ENCODE measurements at places on chromosomes 3 and 15.

- DNase-seq, result no peak
These were observed 27.4 kb upstream of the PLA2G4E start for GRCh38 chr15:42048080-42048820.

- DNase-seq, result no peak
These were observed 8.2 kb upstream of the ITGA11 start for GRCh38 chr15:68440136-68440535.

DNA sequence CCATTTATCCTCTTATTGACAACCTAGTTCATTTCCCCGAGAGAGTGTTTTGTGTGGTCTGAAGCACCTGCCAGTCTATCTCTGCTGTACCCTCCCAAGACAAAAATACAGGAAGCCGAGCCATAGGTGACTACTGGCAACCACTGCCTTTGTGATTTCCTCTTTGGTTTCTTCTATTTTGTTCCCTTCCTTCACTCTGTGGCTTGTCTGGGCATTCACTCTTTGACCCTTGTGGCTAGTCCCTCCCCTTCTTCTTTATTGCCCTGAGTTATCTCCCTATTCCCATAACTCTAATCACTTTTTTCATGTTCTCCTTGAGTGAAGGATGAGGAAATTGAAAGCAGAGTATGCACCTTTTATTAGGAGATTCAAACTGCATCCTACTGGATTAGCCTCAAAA, at the start of gene ADGRG7:
Gene ADGRG7, plus strand, starts transcription at position 297 of the 400 bp plus-strand sequence. CDS start 256 bp downstream, outside the sequence.
- DNase-seq, result no peak

DNA sequence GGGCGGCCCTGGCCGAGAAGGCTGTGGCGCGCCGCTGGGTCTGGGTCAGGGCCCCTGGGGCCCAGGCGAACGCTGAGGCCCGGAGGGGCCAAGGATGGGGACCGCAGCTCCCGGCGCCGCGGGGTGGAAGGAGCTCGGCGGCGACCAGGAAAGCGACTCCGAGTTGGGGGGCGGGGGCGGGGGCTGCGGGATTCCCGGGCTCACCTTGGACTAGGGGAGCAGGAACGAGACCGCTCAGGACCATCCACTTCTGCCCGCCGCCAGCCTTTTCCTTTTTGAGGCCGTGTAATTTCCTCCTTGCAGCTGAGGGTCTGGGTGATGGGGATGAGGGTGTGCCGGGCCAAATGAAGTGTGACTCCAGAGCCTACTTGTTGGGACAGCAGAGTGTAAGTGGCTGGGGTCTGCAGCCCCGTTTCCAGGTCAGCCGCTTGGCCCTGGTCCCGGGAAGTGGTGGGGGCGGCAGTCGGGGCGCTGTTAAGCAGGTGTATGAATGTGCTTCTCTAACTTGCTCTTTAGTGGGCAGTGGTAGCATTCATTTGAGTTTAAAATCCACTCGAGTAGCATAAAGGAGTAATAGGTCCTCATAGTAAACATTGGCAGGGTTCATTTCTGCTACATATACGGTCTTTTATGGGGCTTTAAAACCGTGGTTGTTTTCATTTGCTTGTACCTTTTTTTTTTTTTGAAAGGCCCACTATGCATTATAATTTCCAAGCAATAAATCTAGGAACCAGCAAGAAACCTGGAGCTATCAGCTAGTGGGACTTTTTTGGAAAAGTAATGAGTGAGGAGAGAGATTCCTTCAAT, 717 bp downstream of the PXK start:
- DNase-seq, result peak; percentile 51

DNA sequence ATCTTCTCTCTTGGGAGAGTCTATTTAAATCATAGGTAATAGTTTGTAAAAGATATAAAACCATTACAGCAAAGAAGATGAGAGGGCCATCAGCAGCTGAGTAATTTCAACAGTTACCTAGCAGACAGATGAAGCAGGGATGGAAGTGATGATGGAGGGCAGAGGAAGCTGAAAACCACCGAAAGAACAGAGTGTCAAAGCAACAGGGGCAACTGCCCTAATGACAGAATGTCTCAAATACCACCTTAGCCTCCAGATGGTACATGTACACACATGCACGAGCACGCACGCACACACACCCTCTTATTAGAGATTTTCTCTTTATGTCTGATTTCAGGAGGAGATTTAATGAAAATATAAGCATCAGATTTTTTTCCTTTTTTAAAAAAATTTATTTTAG, 64.5 kb downstream of the NEDD4 start:
- no peak for DNase-seq

- peak; percentile 61 for DNase-seq
These were observed 221.1 kb upstream of the TLE3 start for GRCh38 chr15:70318594-70319465.

- no peak for DNase-seq
These were observed 833.0 kb upstream of the CADM2 start for GRCh38 chr3:84125760-84126159.

DNA sequence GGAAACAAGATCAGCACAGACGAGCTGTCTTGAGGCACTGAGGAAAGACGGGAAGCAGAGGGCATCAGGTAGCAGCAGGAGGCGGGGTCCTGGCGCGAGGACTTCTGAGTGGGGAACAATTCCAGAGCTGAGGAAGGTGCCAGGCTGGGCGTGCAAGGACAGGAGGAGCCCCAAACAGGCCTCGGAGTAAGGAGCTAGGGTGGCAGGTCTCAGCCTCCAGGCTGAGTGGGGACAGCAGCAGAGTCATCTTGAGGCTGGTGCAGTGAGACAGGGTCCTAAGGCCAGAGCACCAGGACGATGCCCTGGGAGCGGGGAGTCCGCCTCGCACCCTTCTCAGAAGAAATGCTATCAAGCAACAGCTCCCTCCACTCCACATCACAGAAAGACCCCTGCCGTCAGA, 78.4 kb downstream of the PCSK6 start:
- no peak for DNase-seq

DNA sequence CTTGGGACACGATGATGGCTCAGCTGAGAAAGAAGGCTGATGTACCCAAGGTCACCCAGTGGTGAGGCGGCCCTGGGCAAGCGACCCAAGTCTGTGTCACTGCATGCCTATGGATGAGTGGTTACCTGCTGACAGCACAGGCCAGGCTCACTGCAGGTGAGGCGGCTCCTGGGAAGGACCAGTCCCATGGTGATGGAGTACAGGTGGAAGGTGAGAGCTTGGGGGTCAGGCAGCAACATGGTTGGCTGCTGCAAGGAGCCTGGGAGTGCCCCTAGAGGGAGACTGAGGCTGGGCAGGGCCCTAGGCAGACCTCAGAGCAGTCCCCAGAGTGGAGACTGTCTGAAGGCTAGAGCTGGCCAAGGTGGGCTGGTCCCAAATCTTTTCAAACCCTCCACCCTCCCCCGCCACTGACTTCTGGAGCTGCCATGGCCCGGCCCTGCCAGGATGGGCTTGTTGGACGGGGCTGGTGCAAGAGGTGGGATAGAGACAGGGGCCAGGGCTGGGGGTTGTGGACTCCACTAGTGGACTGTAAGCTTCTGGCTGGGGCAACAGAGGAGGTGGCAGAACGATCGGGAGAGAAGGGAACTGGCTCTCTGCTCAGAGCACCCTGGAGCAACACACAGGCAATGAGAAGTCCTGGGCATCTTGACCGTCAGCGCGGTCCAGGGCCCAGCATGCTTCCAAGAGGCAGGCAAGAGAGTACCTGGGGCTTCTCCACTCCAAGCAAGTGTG, 72.5 kb upstream of the SLC6A11 start:
- no peak for DNase-seq

GRCh38 chr15:95446854-95447253, 883.6 kb upstream of the NR2F2 start:
- DNase-seq, result no peak

- DNase-seq, result peak; percentile 81
These were observed at the start of gene CCDC9B for GRCh38 chr15:40340740-40341400. Gene CCDC9B (minus strand): TSS chr15:40340939. CDS start chr15:40340819, 120 bp downstream.

GRCh38 chr3:134214239-134214638, 36.4 kb downstream of the RYK start:
- DNase-seq, result no peak

- peak; percentile 41 for DNase-seq
These were observed 88.5 kb downstream of the XXYLT1 start for GRCh38 chr3:195182470-195182795.

DNA sequence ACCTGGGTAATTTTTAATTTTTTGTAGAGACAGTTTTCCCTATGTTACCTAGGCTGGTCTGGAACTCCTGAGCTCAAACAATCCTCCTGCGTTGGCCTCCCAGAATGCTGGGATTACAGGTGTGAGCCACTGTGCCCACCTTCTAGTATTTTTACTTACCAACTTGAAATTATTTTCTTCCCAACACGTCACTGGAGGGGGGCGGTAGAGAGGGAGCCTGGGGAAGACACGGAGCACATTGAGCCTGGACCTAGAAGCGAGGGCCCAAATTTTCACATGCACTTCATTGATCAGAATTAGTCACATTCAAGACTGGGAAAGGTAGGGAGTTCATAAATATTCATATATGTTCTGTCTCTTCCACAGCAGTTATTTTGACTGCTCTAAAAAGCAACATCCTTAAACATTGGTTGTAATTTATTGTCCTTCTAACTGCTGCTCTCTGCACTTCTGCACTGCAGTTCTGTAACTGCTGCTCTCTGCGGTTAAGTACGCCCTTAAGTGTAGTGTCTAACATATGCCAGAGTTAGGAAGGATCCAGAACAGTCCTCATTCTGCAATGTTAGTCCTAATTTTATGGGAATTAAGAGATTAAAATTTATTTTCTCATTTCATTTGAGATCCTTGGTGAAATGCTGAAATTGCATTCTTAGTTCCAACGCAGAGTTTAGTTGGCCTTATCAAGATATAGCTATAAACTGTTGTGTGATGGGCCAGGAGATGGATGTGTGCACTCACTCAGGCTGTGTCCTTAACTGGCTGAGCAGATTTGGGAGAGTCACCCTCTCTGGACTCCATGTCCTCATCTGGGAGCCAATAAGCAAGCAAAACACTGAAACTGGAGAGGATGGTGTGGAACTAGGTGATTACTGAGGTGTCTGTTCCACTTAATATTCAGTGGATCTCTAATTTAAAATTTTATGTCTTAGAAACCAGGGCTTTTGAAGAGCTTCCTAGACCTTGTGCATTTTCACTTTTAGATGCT, 98.2 kb downstream of the STRIT1 start:
- DNase-seq, result no peak

DNA sequence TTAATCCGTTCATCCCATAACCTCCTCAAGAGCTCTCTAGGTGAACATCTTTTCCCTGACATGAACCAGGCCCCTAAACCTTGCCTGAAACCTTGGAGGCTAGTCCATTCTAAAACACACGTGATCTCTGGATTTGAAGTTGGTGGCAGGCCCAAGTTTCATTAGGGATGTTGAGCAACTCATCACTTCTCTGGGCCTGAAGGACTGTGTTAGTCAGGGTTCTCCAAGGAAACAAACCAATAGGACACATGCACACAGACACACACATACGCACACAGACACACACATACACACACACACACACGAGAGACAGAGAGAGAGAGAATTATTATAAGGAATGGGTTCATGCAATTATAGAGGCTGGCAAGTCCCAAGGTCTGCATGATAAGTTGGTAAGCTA, 31.9 kb downstream of the ACAN start:
- no peak for DNase-seq

DNA sequence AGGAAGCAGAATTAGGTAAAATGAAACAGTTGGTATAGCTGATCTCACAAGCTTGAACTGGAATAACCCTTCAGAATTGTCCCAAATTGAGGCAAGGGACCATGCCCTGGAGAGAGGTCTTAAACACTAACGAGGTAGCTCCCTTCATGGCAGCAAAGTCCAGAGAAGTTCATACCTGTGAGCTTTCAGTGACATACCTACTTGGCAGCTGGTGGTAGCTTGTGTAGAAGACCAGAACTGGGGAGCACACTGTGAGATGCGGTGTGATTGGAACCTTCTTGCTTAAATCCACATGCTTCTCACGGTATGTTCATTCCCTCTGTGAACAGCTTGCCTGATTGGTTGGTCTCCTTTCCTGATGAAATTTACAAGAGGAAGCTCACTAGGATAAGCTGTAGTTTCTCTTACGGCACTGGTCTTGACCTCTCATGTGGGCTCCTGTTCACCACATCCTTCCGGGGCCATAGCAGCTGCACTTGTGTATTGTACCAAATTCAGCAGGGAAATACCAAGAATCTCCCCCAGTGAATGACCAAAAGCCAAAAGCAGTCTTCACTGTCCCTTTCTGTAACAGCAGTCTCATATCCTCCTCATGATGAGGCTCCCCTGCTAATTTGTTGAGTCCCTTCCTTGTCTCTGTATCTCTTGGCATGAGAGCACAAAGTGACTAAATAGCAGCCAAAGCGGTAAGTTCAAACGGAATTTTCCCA, 483.7 kb upstream of the FRG2C start:
- no peak for DNase-seq

- DNase-seq, result no peak
These were observed 28.5 kb downstream of the FBLN2 start for GRCh38 chr3:13577181-13578121.

- DNase-seq, result no peak
These were observed 16.0 kb downstream of the FBLN2 start for GRCh38 chr3:13564751-13565560.

DNA sequence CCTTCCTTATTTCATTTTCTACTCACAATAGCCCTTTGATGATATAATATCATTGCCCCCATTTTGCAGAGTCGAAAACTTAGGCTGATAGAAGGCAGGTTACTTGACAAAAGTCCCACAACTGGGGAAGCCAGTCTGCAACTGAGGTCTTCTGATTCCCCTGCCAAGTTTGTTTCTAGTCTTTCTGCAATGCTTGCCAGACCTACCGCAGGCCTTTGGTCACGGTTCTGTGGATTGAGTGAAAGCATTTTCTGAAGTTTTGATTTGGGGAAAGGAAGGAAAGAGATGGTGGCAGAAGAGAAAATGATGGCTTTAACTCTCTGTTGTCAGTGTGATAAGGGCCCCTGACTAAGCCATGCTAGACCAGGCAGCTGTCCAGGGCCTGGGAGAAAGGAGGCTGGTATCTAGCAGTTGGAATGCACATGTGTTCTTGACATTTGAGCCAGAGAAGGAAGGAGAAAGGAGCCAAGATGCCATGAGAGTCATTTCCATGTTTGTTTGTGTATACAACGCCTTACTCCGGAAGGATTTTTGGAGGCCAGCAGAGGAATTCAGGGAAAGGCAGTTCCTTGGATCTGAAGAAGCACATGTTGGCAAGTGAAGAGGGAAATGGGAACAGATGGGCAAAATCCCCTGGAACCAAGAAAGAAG, 29.9 kb downstream of the FAH start:
- DNase-seq, result no peak

DNA sequence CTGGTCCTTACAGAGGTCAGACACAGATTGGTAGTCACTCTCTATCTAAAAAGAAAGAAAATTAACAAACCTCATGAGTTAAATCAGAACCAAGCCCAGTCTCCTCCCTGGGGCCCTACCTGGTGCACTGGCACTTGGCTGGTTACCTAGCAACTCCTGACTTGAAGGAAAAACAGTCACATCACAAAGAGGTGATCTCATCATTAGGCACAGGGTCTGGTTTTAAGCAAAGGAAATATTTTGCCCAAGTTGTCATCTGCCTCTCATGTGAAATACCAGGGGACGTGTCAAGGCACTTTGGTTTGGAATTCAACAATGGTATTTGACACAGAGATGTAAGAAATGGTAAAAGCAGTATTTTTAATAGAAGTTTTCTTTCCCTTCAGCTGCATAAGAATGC, 47.7 kb upstream of the FMN1 start:
- no peak for DNase-seq

GRCh38 chr3:108378153-108378951, 82.0 kb downstream of the HHLA2 start:
- DNase-seq, result no peak

Data from HTR-8/SVneo (cell line).